ENCODE measurements at places on chromosomes 11 and 22.

DNA sequence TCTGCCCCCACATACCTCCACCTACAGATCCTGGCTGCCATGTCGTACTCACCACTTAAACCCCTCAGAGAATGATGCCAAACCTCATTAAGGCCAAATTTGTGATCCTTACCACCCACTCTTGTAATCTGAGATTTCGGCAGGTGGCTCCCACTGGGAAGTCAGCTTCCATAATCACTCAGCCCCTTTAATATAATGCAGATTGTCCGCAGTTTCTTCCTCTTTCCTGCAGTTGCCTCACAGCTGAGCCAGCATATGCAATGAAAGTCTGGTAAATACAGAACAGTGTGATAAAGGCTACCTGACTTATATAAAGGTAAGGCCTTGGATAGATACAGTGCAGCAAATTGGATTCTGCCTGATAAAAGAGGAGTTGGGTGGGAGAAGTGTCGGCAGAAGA is 515.2 kb upstream of the TENM4 start:
- DNase-seq: no peak

DNA sequence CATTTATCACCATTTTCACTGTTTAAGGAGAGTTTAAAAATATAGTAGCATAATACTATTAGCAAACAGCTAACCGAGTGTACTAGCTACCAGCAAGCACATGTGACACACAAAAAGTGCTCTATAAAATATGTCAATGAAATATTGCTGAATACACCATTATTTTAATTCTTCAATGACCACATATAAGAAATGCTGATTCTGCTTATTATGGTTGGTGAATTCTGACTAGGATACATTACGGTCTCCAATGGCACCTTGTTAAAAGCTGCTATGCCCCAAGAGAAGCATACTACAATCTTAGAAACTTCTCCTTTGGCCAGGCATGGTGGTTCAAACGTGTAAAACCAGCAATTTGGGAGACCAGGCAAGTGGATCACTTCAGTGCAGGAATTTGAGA is 129.8 kb downstream of the MRTFA start:
- no peak for DNase-seq

- no peak for DNase-seq
These were observed 741 bp upstream of the TALDO1 start for GRCh38 chr11:746289-747157.

GRCh38 chr11:58567889-58568512 is 7.7 kb downstream of the LPXN start:
- DNase-seq: no peak

GRCh38 chr11:97428247-97428790 is 1038.5 kb downstream of the JRKL start:
- no peak for DNase-seq

GRCh38 chr11:117519590-117519989 is 191.9 kb downstream of the CEP164 start:
- DNase-seq: no peak

DNA sequence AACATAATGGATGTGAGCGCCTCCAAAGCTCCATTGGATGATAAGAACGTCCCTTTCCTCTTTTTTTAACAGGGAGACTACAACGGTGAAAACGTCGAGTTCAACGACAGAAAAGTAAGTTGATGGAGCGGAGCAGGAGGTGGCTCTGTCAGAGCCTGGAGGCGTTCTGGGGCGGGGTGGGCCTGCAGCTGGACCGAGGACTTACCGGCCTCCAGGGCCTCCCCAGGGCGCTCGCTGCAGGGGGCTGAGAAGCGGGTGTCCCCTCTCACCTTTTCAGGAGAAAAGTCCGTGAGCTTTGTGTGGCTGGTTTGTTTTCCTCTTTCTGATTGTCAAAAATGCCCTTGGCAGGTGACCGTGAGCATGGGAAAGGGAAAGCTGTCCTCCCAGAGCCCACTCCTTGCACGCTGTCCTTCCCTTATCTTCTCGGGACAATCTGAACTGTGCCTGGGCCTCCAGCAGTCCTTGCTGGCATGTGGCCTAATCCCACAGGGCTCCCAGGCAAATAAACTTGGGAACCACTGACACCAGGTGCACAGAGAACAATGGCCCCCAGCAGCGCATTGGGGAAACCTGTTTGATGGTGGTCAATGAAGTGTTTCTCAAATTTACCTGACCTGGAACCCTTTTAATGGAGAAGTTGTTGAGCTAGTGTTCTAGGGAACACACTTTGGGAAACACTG is 38.4 kb downstream of the ANO1 start:
- DNase-seq: no peak

- no peak for DNase-seq
These were observed 4.1 kb downstream of the DDX17 start for GRCh38 chr22:38501797-38502672.

DNA sequence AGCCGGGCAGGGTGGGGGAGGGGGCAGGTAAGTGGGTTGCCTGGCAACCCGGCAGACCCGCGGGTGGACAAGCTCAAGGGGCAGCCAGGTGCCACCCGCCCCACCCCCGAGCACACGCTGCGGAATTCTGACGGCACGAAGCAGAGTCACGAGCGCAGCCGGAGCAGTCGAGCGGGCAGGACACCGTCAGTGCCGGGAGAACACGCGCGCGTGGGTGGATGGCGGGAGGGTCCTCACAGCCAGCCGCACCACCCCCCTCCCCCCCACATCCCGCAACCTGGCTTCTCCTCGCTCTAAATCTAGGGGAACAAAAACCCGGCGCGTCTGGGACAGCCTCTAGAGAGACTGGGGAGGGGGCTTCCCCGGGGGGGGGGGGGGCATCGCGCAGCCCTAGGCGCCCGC is 133.1 kb upstream of the HSD17B12 start:
- DNase-seq: no peak

GRCh38 chr11:48107188-48107704 is 109.4 kb upstream of the OR4B1 start:
- DNase-seq: no peak

- no peak for DNase-seq
These were observed 4.8 kb upstream of the ELFN2 start for GRCh38 chr22:37431801-37432707.

- no peak for DNase-seq
These were observed 14.5 kb upstream of the RPS19BP1 start for GRCh38 chr22:39546889-39547586.

DNA sequence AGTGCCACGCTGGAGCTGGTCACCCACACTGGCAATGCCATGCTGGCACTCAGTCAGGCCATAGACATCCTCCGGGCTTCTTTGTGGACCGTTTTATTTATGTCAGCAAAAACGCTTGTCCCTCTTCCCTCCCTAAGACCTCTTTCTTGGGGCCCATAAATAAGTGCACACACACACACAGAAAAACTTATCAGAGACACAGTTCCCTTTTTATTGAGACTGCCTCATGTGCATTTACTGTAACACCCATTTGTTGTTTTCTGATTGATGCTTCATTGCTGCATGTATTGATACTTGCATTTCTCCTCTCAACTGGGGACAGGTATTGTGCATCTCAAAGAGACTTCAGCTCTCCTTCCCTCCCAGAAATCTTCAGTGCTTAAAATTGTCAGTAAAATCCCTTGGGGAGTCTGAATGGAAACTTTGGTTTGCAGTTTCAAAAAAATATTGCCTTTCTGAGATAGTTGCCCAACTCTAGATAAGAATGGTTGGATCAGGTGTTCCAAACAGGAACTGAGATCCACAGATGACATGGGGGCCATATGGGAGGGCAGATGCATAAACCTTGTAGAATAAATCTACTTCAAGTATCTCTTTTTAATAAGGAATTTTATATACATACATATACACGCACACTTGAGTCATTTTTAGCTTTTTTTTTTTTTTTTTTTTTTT is 50.9 kb downstream of the PPP2R1B start:
- no peak for DNase-seq

GRCh38 chr11:10474551-10474950 is 19.5 kb downstream of the AMPD3 start:
- no peak for DNase-seq

GRCh38 chr11:121561240-121561639 is 108.5 kb upstream of the SORL1-AS1 start:
- no peak for DNase-seq

- no peak for DNase-seq
These were observed 1076.7 kb downstream of the BRD1 start for GRCh38 chr22:48750826-48751440.

DNA sequence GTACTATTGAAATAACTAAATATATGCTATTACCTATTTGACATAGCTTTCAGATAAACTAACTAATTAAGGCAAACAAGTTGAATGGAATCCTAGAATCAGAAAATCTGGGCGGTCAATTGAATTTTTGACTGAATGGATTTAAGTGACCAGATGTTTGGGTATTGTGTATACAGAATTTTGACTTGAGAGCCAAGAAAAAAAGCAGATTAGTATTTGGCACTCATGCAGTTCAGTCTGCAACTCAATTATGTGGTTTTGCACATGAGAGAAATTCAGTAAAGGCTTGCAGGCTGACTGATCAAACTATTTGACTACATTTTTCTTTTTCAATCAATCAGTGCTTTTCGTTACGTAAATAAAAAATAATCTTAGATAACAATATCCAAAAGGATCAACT is 254.8 kb downstream of the GUCY1A2 start:
- DNase-seq: no peak

DNA sequence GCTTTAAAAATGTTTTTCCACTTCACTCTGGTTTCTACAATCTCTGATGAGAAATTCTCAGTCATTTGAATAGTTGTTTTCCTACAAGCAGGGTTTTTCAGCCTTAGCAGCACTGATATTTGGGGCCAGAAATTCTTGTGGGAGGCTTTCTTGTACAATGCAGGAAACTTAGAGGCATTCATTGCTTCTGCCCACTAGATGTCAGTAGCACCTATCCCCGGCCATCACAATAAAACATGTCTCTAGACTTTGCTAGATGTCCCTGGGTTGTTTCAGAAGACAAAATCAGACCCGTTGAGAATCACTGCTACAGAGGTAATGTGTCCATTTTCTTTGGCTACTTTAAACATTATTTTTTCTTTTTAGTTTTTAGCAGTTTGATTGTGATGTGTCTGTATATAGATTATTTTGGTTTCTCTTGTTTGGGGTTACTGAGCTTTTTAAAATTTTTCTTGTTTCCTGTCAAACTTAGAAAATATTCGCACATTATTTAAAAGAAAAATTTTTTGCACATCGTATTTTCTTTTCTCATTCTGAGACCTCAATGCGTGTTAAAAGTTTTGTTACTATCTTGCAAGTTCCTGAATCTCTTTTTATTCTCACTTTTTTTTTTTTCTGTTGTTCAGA is 60.8 kb upstream of the CCDC179 start:
- DNase-seq: peak; percentile 52

DNA sequence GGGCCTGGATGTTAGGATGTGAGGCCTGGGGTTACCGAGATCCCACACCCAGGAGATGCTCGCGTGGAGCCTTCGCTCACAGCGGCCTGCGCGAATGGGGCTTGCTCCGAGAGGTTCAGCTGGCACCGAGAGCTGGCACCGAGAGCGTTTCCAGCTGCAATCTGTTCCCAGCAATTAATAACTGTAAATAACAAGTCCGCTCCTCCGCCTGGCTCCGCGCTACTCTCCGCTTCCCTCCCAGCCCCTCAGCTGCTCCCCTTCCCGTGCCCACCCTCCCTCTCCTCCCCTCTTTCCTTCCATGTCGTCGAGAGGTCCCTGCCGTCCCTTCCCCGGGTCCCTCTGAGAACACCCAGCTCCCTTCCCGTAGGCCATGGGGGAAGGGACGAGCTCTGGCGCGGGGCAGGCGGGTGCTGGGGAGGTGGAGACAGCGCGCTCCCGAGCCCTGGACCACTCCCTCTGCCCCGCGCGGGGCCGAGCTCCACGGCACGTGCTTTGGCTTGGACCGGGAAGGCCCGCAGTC is 110.8 kb downstream of the WNT7B start:
- no peak for DNase-seq

- DNase-seq: no peak
These were observed 39.3 kb upstream of the APLNR start for GRCh38 chr11:57276169-57276970.

DNA sequence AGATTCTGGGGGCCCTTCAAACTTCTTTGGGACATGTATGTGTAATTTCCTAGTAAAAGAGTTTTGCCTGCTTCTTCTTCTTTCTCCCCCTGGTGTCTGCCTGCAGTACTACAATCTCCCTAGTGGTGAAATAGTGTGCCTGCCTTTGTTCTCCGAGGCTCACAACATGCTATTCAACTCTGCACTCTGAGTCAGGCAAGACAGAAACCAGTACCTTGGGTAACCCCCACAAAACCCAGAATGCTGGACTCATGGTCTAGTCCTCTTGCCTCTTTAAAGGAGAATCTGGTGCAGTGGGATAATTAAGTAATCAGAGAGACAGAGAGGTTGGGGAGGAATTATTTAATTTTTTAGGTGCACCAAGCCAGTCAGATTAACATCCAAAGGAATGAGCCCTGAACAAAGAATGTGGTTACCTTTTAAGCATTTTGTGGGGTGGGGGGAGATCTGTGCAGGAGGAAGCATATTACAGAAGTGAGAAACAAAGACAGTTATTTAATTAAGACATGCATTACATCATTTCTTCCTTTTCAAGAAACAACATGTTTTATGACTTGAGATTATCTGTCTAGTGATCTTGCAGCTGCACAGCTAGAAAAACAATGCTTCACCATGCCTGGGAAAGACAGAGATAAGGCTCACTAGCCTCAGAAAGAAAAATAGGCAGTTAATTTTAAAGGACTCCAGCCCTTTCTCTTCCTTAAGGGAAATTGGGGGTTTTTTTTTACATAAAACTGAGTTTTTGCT is 11.0 kb upstream of the MS4A6A start:
- no peak for DNase-seq

DNA sequence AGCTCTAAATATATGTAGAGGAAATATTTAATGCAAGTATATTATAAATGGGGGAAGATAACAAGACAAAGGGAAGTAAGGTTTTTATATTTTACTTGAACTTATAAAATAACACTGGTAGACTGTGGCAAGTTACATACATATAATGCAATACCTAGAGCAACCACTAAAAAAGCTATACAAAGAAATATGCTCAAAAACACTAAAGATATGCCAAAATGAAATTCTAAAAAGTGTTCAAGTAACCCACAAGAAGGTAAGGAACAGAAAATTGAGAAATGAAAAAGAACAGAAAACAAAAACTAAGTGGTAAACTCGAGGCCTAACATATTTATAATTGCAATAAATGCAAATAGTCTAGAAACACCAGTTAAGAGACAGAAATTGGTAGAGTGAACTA is 32.5 kb downstream of the BTG4 start:
- DNase-seq: no peak

DNA sequence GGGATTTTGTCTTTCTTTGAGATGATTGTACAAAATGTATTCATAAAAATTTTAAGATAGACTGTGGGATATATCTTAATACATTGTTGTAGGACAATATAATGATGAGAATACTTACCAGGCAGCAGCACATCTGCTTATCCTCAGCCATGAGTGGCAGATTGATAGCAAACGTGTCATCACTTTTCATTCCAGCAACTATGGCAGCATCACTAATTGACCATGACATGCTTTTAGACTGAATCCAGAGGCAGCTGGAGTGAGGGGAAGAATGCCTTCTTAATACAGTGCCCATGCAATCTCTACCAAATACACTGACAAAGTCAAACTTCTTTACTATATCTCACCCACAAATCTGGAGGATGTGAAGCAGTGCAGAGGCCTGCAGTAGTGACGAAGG is 755.2 kb upstream of the RAG2 start:
- DNase-seq: no peak
